ENCODE measurements at places on chromosomes 11 and 22.

DNA sequence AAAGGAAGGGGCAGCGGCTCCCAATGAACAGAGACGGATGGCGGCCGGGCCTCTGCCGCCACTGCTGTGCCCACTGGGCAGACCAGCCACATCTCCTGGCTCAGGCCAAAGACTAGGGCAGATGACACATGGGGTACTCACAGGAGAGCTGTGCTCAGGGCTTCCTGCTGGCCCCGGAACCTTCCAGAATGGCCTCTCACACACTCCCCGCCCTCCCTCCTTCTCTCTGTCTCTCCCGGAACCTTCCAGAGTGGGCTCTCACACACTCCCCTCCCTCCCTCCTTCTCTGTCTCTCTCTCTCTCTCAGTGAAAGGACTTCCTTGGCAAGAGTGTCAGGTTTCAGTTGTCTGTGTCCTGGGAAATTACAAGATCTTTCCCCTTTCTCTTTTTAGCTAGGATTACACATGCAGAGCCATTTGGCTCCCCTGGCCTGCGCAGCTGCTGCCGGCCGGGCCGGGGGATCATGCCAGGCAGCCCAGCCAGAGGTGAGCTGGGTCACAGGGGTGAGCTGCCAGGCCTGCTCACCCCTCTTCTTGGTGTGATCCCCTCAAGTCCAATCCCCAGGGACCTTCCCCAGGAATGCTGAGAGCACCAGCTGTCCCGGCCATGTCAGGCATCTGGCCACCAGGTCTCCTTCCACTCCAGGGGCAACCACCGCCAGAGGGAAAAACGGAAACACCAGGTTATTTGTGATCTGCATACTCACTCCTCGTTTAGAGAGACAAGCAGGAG is 45.3 kb upstream of the ADA2 start:
- no peak for DNase-seq

DNA sequence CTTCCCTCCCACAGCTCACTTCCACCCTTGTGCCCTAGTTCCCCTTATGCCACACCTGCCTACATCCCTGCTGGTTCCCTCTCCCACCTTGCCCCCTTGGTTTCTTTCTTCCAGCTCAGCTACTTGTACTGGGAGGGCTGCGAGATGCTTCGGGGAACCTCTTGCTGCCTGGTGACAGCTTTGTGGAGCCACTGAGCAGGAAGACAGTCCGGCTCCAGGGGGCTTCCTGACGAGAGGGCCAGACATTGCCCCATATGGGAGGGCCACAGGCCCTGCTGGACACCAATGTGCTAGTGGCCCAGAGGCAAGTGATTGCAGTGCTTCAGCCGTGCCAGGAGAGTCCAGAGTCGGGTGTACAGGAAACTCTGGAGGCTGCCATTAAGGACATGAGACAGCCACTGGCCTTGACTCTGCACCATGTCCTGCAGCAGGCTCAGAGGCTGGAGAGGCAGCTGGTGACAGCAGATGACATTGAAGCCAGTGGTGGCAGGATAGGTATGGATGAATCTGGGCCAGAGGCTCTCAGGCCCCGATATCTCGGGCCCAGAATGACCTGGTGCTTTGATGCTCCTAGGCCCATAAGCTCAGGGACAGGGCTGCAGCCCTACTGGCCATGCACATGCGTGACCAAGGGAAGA is 54.3 kb downstream of the BTG4 start:
- no peak for DNase-seq

DNA sequence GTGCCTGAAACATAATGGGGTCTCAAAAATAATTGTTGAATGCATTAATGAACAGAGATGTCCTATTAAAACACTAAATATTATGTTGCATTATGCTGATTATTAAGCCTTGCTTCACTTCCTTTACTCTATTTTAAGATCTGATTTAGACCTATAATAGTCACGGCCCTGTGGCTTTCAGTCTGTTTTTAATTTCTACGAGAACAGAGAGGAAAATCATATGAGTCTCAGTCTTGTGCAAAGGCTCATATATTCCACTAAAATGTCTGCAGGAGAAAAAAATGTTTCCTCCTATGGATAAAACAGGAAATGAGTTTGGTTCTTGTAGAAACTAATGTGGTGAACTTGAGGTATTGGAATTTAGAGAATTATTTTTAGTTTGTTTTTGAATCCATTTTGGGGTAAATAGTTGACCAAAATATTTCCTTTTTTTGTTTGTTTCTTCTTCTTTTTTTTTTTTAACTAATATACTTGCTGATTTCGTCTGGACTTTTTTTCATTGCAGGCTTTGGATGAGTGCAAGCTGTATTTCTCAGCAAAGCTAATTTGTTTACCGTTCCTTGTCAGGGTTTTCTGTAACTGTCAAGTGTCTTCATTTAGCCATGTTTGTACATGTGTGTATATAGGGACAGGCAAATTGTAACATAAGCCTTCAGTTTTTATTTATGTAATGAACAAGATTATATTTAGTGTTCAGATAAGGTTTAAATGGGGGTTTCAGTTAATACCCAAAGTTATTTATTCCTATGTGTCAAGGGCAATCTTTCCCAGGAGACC is 139.1 kb upstream of the DDI1 start:
- DNase-seq: no peak

- peak; percentile 29 for DNase-seq
These were observed 7.0 kb downstream of the SEPTIN3 start for GRCh38 chr22:41976070-41976901.

DNA sequence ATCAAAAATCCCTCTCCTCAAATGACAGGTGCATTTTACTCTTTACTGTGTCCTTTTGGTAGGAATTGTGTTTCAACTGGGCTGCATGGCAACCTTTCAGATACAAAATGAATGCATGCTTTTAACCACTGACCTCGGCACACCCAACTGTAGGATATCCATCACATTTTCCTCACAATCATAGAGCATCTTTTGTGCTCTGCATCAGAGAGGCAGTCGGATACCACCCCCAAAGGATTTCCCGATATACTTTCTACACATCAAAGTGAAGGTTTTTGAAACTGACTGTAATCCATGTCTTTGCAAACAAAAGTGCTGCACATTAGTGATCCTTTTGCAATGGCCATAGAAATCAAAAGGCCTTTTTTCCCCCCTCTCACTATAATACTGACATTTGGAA is 9.1 kb downstream of the ME3 start:
- DNase-seq: no peak

DNA sequence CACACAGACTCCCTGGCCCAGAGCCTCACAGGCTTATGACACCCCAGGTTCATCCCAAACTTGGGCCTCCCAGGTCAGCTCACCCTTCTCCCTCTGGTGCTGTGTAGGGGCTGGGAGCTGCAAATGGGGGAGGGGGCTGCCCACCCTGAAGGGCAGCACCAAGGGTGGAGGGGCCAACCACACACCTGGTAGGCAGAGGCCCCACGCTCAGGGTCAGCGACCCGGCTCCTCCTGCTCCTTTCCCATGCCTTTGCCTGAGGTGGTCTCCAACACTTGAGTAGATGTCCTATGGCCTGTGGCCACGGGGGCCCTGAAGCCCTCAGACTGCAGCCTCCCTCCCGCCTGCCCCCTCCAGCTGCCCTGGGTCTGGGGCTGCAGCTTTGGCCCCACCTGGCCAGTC is 3.4 kb downstream of the DGCR6 start:
- DNase-seq: no peak

DNA sequence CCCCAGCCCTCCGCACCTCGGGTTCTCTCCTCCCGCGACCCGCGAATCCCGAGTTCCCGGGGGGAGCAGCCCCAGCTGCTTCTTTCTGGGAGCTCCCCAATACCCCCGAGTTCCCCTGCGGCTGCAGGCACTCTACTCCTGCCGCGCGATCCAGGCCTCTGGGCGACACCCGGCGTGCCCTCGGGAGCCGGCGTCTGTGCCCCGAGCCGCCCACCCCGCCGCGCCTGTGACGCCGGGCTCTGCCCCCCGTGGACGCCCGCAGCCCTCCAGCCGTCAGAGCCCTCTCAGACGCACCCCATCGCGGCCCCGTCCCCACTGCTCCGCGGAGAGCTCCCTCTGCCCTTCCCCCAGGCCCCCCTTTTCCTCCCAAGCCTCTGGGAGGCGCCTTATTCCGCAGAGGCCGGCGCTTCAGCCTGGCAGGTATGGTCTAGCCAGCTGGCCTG is 422 bp downstream of the GLB1L2 start:
- no peak for DNase-seq

GRCh38 chr22:30249049-30250038 is 2.8 kb upstream of the LIF start:
- DNase-seq: no peak

DNA sequence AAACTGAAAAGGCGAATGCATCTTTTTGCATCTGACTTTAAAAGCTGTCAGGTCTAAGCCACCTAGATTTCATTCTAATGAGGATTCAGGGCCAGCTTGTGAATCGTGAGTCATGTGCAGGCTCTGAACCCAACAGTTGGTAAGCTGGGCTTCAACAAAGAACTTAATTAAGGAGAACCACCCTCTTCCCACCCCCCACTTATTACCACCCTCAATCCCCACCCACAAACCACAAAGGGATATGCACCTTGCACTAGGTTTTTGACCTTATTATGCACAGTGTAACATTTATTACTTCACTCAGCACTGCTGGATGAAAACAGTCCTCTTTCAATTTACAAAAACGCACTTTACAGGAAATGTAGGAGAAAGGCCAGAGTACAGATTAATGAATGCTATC is 94.1 kb upstream of the LIN7C start:
- no peak for DNase-seq

- peak; percentile 84 for DNase-seq
These were observed at the start of gene TEAD1 for GRCh38 chr11:12673924-12674570. Gene TEAD1 (plus strand): TSS chr11:12674421.

DNA sequence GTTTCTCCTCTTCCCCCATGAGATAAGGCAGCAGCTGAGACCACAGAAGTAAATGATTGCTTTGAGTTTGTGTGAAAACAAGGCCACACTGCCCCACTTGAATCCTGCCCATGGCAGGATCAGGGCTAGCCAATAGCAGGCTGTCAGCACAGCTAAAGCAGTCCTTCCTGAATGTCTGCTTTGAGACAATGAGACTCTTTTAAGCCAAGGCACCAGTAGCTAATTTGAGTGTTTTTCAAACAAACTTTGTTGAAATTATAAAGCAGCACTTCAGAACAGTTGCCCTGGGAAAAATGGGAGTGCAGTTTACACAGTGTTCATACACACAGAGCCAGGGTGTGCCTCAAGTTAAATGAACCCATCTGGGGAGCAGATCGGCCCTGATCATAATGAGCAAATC is 103.5 kb upstream of the OR5AK2 start:
- no peak for DNase-seq

- DNase-seq: no peak
These were observed 137.4 kb downstream of the NXPE2 start for GRCh38 chr11:114815761-114816160.

GRCh38 chr11:110631551-110631950 is 80.7 kb downstream of the ARHGAP20 start:
- DNase-seq: no peak

DNA sequence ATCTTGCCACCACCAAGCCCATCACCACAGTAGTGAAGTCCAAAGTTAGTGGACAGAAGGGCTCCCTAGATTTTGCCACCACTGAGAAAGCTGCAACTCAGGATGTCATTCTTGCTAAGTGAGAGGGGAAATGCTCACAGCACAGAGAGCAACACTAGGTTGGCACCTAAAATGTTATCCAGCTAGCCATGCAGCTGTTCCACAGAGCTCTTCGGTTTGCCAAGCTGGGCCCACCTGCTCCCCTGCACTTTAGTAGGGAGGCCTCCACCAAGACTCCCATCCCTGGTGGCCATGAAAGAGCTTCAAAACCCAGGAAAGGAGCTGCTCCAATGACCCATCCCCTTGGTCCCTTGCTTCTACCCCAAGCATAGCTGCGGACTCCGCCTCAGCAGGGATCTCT is 63.8 kb downstream of the TRIM29 start:
- no peak for DNase-seq

DNA sequence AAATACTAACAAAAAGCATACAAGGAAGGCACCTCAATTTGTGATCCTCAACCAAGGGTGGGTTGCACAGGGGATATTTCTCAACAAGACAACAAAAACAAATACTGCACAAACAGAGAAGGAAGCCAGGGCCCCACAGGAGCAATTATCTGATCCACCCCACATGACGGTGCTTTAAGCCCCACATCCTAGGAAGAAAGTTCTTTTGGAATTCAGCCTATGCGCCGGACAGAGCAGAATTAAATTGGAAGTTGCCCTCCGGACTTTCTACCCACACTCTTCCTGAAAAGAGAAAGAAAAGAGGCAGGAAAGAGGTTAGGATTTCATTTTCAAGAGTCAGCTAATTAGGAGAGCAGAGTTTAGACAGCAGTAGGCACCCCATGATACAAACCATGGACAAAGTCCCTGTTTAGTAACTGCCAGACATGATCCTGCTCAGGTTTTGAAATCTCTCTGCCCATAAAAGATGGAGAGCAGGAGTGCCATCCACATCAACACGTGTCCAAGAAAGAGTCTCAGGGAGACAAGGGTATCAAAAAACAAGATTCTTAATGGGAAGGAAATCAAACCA is 40.6 kb downstream of the OSBP start:
- DNase-seq: no peak

DNA sequence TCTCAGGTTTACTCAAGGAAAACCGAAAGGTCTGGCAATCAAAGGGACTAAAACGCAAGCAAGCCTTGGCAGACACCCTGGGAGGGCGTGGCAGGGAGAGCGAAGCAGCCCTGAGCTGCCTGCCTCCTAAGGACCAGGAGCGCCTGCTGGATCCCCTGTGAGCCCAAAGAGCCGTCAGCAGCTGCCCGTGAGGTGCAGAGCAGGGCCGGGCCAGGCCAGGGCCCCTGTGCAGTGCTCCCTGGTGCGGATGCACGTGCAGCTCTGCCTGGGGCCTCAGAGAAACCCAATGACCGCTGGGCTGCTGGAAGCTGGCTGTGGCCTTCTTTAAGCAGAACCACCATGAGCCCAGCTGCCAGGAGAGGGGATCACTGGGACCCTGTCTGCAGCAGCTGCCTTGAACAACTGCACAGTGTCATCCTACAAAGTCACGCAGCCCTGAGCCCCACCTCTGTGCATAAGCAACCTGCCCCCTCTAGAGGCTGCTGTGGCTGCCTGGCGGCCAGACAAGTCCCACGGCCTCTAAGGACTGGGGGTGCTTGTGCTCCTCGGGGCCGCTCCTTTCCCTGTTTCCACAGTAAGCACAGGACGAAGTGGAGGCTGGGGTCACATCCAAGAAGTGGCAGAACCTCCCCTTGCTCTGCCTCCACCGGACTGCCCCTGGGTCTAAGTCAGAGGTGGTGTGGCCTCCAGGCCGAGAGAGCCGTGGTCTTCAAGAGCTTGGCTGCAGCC is 29.1 kb upstream of the COMT start:
- DNase-seq: no peak

GRCh38 chr11:115497303-115497702 is 6.9 kb downstream of the CADM1 start:
- DNase-seq: no peak

- DNase-seq: no peak
These were observed 217.3 kb upstream of the GRIA4 start for GRCh38 chr11:105392556-105392955.

GRCh38 chr22:19128009-19128401 is 3.1 kb upstream of the TSSK2 start:
- no peak for DNase-seq

DNA sequence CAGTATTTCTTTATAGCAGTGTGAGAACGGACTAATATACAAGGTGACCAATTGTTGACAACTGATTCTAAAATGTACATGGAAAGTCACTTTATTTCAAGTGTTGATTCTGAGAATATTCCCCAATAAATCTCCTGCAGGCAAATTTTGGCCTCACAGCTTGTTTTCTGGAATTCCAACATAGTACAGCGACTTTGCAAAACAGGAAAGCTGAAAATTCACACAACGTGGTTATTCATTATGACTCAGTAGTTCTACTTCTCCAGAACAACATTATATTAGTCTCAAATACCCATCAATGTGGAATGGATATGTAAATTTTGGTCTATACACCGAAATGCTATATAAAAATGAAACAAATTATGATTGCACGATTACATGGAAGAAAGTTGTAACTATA is 22.5 kb upstream of the OR5AN1 start:
- no peak for DNase-seq
